ENCODE measurements at places on chromosomes 11 and 22.

GRCh38 chr11:8040261-8040920 is 40.6 kb upstream of the TUB start:
- no peak for DNase-seq

DNA sequence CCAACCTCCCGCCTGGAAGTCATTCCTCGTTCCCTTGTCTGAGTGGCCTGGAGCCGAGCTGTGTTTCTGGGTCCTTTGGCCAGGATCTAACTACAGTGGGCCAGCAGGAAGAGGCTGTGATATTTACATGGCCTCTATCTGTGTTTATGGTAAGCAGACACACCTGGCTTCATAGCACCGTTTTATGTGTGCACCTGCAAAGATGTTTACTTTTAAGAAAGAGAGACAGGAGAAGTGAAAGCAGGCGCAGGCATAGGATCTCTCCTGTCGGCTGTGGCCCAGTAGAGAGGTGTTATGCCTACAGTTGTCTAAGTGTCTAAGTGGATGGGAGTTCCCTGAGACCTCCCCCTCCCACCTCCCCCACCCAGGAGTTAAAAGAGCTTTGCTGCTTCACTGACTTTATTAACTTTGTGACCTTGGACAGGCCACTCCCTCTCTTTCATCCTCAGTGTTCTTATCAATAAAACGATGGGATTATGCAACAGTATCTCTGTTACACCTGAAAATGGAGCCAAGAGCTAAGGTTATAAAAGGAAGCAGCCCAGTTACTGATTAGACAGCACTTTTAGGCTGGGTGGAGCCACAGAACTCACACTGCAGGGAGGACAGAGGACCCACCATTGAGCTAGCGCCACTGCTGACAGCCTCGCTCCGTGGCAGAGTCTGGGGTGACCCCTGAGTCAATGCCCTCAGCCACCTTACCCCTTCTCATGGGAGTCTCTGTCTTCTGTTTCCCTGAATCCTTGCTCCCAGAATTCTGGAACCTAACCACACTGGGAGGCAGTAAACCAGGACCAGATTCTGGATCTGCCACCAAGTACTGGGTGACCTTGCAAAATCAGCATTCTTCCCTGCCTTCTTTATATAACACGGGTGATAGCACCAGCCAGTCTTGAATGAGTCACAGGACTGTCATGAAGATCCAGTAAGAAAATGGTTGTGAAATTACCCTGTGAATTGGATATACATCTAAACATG is 22.0 kb downstream of the ST14 start:
- no peak for DNase-seq

GRCh38 chr11:134252346-134253187 is 585 bp downstream of the THYN1 start:
- DNase-seq = peak; percentile 58

DNA sequence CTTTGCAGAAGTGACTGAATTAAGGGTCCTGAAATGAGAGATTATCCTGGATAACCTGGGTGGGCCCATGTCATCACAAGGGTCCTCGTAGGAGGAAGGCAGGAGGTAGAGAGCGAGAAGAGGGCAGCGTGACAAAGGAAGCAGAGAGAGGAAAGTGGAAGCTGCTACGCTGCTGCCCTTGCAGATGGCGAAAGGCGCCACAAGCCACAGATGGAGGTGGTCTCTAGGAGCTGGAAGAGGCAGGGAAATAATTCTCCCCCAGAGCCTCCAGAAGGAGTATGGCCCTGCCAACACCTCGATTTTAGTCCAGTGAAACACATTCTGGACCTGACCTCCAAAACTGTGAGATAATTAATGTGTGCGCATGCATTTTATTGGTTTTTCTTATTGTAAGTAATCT is 13.4 kb downstream of the TMEM184B start:
- DNase-seq = no peak

DNA sequence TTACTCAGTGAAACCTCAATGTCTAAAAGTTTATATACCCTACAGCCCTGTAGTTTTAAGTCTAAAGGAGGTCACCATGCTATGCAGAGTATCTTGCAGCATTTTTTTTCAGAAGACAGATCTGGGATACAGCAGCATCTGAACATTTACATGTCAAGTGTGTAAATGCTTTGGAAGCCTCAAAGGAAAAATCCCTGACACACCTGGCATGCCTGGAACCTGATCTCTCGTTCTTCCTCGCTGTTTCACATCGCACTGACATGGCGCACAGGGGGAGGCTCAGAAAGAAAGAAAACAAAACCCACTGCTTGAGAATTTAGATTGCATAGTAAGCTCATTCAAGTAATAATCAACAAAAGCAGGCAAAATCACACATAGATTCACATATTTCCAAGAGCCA is 31.0 kb downstream of the PAX6 start:
- DNase-seq = no peak

DNA sequence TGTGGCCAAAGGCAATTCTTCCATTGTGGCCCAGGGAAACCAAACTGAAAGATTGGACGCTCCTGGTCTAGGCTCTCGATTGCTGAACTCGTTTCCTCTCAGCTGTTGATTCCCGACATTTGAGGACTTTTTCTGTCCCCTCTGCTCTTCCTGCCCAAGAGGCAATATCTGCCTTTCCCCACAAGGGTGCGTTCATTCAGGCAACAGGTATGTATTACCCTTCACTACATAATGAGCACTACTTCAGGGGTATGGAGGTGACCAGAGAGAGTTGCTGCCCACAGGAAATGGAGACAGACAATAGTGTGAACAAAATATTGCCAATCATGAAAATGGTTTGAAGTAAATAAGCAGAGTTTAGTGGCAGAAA is 8.2 kb downstream of the PTH start:
- no peak for DNase-seq

- DNase-seq = no peak
Observed at GRCh38 chr22:41491374-41492100, 22.6 kb downstream of the ACO2 start.

- DNase-seq = no peak
Observed at GRCh38 chr11:46122945-46123715, 1.9 kb upstream of the PHF21A start.

DNA sequence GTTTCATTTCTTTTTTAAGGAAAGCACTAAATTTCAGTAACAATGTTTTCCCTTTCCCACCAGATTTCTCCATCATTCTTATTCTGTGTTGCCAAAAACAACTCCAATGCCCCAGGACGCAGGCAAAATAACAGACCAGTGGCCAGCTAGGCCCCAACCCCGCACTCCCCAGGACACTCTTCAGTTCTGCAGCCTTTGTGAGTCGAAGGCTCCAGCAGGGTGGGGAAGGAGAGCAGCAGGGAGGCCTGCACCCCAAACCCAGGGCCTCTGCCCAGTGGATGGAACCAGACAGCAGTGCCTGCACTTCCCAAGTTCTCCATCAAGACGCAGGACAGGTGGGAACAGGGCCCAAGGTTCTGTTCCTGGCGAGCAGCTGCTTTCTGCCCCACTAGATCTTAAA is 34.4 kb downstream of the PPP2R1B start:
- DNase-seq = no peak

GRCh38 chr11:38246451-38246850 is 1648.4 kb upstream of the RAG2 start:
- no peak for DNase-seq

GRCh38 chr11:10076458-10077141 is 217.4 kb downstream of the SBF2 start:
- DNase-seq = peak; percentile 56

DNA sequence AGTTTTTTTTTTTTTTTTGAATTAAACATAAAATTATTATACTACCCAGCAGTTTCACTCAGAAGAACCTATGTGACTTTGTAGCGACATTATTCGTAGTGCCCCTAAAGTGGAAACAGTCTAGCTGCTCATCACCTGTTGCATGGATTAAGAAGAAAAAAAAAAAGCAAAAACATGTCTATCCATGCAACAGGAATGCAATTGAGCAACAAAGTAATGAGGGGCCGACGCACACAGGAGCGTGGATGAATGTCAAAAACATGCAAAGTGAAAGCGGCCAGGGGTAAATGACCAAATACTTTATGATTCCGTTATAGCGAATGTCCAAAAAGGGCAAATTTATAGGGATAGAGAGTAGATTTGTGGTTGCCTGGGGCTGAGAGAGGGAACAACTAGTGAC is 16.3 kb downstream of the MYO18B start:
- no peak for DNase-seq

DNA sequence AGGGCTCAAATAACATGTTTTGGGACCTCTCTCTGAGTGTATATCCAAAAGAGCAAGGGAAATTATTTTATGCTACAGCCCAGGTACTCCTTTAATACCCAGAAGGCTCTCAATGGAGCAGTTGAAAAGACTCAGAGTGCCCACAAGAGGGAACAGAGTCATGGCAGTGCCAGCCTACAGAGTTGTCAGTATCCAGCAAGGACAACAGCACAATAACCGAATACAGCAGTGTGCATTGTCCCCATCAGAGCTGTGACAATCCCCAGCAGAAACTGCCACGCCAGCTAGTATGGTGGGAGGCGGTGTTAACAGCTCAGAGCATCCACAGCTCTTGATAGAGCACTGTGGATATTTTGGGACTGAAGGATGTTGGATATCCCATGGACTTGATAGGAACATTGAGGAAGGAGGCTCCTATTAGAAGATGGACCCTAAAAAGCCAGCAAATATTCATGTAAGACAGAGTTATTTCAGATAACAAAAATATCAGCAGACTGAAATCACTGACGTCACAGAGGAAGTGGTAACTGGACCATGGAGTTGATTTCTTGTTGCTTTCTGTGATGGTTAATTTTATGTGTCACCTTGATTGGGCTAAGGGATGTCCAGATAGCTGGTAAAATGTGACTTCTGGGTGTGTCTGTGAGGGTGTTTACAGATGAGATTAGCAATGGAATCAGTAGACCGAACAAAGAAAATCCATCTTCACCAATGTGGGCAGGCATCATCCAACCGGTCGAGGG is 17.7 kb upstream of the PAFAH1B2 start:
- no peak for DNase-seq

DNA sequence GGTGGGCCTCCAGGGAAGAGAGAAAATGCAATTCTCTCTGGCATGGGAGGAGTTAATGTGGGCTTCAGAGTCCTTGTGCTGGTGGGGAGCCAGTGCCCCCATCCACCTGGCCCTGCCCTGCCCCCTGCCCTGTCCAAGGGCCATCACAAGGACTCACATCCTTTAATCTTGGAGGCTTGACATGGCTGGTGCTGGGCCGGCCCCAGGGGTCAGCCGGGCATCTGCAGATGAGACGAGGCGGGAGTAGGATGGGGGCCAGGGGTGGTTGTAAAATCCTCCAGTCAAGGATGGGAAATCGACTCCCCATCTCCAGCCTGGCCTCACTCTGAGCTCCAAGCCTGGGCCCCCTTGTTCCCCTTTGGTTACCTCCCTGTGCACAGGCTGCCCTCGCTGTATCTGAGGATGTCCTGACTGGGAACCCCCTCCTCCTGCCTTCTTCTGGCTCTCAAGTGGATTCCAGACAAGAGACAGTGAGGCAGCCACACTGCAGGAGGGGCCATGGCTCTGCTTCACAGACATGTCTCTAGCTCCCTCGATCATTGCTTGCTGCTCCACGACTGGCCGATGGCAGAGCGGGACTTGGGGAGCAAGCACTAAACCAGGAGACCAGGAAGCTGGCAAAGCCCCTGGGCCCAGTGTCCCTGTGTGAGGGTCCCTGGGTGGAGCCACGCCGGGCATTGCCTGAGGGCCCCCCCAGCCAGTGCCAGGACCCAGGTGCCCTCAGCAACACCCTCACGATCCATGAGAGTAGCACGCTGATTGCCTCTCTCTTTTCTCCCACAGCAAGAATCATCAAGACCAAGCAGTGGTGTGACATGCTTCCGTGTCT is 1120.5 kb downstream of the BRD1 start:
- DNase-seq = no peak

GRCh38 chr11:12528487-12528886 is 145.7 kb upstream of the TEAD1 start:
- no peak for DNase-seq

DNA sequence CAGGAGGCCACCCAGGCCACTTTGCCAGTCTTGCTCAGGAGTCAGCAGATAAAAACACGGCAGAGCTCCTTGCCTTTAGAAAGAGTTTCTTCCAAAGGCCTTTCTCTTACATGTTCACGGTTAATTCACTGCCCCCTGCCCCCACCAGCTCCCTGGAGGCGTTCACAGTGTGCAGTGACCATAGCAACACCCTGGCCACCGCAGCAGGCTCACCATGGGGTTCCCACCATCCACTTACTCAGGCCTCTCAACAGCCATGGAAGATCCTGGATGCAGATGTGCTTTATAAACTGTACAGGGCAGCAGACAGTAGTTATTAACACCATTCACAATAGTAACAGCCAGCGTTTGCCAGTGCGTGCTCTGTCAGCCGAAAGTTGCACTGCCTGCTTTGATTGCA is 10.6 kb upstream of the MYO7A start:
- no peak for DNase-seq

DNA sequence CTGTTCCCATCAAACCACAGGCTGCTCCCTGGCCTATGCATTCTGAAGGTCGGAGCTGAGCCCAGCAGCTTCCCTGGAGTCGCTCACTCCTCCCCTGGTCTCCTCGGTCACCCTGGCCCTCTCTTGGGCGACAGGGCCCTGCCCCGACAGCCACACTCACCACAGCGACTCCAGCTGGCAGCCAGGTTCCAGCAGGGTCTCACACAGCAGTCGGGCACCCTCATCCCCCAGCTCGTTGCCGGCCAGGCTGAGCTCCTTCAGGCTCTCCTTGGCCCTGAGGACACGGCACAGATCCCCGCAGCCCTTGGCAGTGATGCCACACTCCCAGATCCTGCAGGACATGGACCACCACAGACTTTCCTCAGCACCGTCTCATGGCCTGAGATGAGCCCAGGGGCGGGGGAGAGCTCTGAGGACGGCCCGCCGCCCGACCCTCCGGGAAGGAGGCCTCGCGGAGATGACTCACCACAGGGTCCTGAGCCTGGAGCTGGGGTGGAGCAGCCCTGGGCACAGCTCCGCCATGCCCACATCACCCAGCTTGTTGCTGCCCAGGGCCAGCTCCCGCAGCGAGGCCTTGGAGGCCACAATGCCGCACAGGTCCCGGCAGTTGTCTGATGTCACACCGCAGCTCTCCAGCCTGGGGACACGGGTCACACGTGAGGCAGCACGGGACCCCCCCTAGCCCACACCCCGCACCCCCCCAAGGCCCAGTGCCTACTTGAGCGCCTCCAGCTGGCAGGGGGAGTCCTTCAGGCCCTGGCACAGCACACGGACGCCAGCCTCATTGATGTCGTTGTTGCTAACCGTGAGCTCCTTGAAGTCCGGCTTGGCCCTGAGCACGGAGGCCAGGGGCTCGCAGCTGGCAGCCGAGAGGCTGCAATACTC is 8.5 kb downstream of the RNH1 start:
- DNase-seq = no peak

DNA sequence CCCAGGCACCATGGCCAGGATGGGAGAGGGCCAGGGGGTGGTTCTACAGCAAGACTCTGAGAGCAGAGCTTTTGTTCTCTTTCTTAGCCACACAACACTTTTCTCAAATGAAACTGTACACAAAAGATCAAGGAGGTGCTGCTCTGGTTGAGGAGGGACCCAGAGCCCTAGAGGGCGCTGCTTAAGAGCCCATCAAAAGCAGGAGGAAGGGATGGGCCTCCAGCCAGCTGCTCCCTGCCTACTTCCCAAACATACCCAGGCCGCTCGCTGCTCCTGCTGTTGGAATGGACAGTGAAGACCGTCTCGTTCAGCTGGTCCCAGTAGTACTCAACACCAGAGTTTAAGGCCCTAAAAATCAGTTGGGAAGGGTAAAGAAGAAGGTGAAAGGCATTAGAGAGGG is 18.4 kb upstream of the CHRM4 start:
- DNase-seq = no peak

All from activated CD8-positive, alpha-beta T cell treated with anti-CD3 and anti-CD28 coated beads for 36 hours (primary cell).